A673 (cell line): ENCODE measurements at places on chromosomes 16 and 17. TPM values are rescaled to one million over a fixed set of nuclear protein-coding genes. Genes with fewer than 3 reads are reported as not detected.

Gene CFAP97D1
- not detected in 2 replicates for total RNA-seq

Gene TSNAXIP1
- total RNA-seq = 1.0 and 1.6 TPM in 2 replicates

Gene P3H4
- total RNA-seq = 5.9 and 6.6 TPM in 2 replicates

Gene HSD17B1
- total RNA-seq = 0.59 and 0.60 TPM in 2 replicates

Gene KRTAP9-4
- total RNA-seq = not detected in 2 replicates

Gene KCNH6
- not detected in 2 replicates for total RNA-seq

Gene CCDC200
- not detected in 2 replicates for total RNA-seq

Gene TK1
- total RNA-seq = 133 and 136 TPM in 2 replicates

Gene KLHL36
- 22.0 and 27.2 TPM in 2 replicates for total RNA-seq

Gene FGF11
- 18.2 and 24.6 TPM in 2 replicates for total RNA-seq

Gene PDE6G
- total RNA-seq = 0.43 and 0.52 TPM in 2 replicates

Gene MEIOB
- total RNA-seq = 0.48 and 0.62 TPM in 2 replicates

Gene TOX3
- 16.6 and 17.6 TPM in 2 replicates for total RNA-seq

Gene TEX14
- 0.26 and 0.50 TPM in 2 replicates for total RNA-seq

Gene FBXO39
- not detected in 2 replicates for total RNA-seq

Gene MT1F
- 7.7 and 26.9 TPM in 2 replicates for total RNA-seq

Gene CLDN9
- not detected in 2 replicates for total RNA-seq

Gene DCTN5
- 83.2 and 95.1 TPM in 2 replicates for total RNA-seq

Gene CYB561
- total RNA-seq = 28.8 and 29.1 TPM in 2 replicates

Gene KRT9
- not detected in 2 replicates for total RNA-seq

Gene ZNF768
- 32.7 and 39.5 TPM in 2 replicates for total RNA-seq

Gene TAX1BP3
- total RNA-seq = 79.0 and 92.5 TPM in 2 replicates

Gene GRN
- total RNA-seq = 50.4 and 52.0 TPM in 2 replicates

Gene HOXB1
- not detected in 2 replicates for total RNA-seq

Gene PIK3R5
- 0.09 and 0.24 TPM in 2 replicates for total RNA-seq

Gene GPR179
- 0.04 TPM in 2 replicates for total RNA-seq

Gene GLIS2
- 10.6 and 15.4 TPM in 2 replicates for total RNA-seq

Gene C1QTNF1
- 3.8 and 6.3 TPM in 2 replicates for total RNA-seq

Gene PEMT
- total RNA-seq = 39.8 and 43.1 TPM in 2 replicates

Gene DPEP2
- not detected in 2 replicates for total RNA-seq

Gene MPP3
- 5.7 and 7.7 TPM in 2 replicates for total RNA-seq

Gene TOM1L2
- total RNA-seq = 10.0 and 15.2 TPM in 2 replicates

Gene RCVRN
- not detected in 2 replicates for total RNA-seq

Gene KRTAP4-5
- total RNA-seq = not detected in 2 replicates

Gene GPRC5C
- 0.57 TPM in 1 of 2 replicates, not detected in the other for total RNA-seq

Gene TPSG1
- not detected in 2 replicates for total RNA-seq

Gene KRTAP2-1
- total RNA-seq = not detected in 2 replicates

Gene TNFRSF13B
- total RNA-seq = not detected in 2 replicates

Gene ENPP7
- not detected in 2 replicates for total RNA-seq

Gene MILR1
- not detected in 2 replicates for total RNA-seq

Gene MYH3
- total RNA-seq = 2.1 and 3.2 TPM in 2 replicates

Gene GJC1
- 31.6 and 39.0 TPM in 2 replicates for total RNA-seq

Gene PPP1R27
- total RNA-seq = not detected in 2 replicates

Gene KRT16
- total RNA-seq = not detected in 2 replicates

Gene HEATR9
- total RNA-seq = not detected in 2 replicates

Gene TUBG1
- 85.8 and 87.4 TPM in 2 replicates for total RNA-seq

Gene C17orf113
- 0.41 and 0.72 TPM in 2 replicates for total RNA-seq

Gene DECR2
- total RNA-seq = 27.5 and 28.7 TPM in 2 replicates

Gene HIC1
- 0.84 and 1.5 TPM in 2 replicates for total RNA-seq

Gene CTRL
- total RNA-seq = 2.9 and 3.2 TPM in 2 replicates

Gene C17orf78
- not detected in 2 replicates for total RNA-seq

Gene LGALS9B
- total RNA-seq = not detected in 2 replicates

Gene ASPHD1
- 2.0 and 2.5 TPM in 2 replicates for total RNA-seq

Gene OTOA
- total RNA-seq = 0.13 TPM in 1 of 2 replicates, not detected in the other

Gene GRAPL
- total RNA-seq = not detected in 2 replicates

Gene PSMC3IP
- total RNA-seq = 30.9 and 31.9 TPM in 2 replicates

Gene CDH1
- total RNA-seq = 0.06 and 0.87 TPM in 2 replicates

Gene KRT20
- total RNA-seq = not detected in 2 replicates

Gene PERCC1
- not detected in 2 replicates for total RNA-seq

Gene CMTM4
- 30.3 and 37.7 TPM in 2 replicates for total RNA-seq
